ENCODE measurements at places on chromosomes 11 and 22.

- DNase-seq, result peak; percentile 20
Observed at GRCh38 chr22:46681010-46681409, 57.0 kb downstream of the CERK start.

- DNase-seq, result no peak
Observed at GRCh38 chr22:41478891-41479521, 10.1 kb downstream of the ACO2 start.

DNA sequence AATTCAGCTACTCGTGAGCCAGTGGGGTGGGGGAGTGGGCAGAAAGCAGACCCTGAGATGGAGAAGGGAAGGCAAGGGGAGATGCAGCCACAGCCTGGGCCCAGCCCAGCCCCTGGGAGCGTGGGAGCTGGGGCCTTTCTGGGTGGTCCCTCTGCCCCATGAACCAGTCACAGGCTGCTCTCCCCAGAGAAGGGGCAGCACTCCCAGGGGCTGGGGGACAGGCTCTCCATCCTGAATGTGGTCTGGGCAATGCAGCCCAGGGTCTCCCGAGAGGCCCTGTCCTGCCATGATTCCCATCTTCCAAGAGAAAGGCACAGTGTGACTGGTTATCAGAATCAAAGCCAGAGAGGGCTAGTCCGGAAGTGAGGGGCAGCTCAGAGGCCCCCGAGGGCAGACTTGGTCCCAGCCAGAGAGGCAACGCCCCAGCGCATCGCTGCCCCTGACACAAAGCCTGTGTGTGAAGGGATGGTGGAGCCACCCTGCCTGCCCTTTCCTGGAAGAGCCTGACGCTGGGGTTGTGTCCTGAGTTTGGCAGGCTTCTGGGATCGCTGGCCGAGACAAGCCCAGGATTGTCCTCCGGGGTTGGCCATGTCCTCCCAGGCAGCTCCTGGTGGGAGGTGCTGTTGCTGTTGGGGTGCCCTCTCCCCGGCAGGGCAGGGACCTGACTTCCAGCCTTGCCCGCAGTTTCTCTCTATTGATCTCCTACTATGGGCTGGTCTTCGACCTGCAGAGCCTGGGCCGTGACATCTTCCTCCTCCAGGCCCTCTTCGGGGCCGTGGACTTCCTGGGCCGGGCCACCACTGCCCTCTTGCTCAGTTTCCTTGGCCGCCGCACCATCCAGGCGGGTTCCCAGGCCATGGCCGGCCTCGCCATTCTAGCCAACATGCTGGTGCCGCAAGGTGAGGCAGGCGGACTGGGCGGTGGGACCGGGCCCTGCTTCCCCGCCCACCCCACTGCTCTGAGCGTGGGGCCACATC is 23.8 kb upstream of the SLC22A12 start:
- DNase-seq, result no peak

DNA sequence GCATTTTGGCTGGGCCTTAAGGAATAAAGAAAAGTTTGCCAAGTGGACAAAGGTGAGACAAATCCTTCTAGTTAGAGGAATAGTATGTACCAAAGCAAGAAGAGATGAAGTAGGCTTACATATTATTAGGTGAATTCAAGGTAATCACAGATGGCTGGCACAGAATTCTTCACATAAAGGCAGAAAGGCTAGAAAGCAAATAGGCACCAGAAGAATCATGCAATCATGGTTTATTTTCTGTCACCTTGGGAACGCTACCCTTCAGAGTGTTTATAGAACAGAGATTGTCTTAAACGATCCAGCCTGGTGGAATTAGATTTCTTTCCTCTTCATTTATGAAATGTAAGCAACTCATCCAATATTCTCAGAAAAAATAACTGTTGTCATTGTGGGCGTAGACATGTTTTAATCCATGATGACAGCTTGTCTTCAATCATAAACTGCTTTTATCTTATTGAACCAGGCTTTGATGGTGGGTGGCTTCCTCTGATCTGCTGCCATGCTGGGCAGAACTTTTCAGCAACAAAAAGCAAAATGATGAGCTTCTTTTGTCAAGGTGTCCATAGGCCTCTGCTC is 49.0 kb upstream of the CSNK2A3 start:
- DNase-seq, result no peak
